ENCODE measurements at places on chromosomes 3 and 15. TPM values are rescaled to one million over a fixed set of nuclear protein-coding genes. Genes with fewer than 3 reads are reported as not detected.
A peak's percentile ranks its signal among the peaks of the same experiment; 100 is the strongest.

OIP5 gene
- 21.7 TPM for polyA plus RNA-seq

CHSY1 gene
- polyA plus RNA-seq: 16.0 TPM

STAC gene
- polyA plus RNA-seq: 2.8 TPM

GPR27 gene
- 1.6 TPM for polyA plus RNA-seq

RASGRF1 gene
- 0.26 TPM for polyA plus RNA-seq

C2CD4A gene
- 0.10 TPM for polyA plus RNA-seq

IL17RD gene
- 0.89 TPM for polyA plus RNA-seq

NPAP1 gene
- polyA plus RNA-seq: not detected

ALDH1A2 gene
- 0.25 TPM for polyA plus RNA-seq

CACNA2D3 gene
- polyA plus RNA-seq: 0.03 TPM

TPRG1 gene
- 0.55 TPM for polyA plus RNA-seq

GRCh38 chr3:41290306-41290705, 91.0 kb downstream of the CTNNB1 start:
- no peak for DNase-seq

DNA sequence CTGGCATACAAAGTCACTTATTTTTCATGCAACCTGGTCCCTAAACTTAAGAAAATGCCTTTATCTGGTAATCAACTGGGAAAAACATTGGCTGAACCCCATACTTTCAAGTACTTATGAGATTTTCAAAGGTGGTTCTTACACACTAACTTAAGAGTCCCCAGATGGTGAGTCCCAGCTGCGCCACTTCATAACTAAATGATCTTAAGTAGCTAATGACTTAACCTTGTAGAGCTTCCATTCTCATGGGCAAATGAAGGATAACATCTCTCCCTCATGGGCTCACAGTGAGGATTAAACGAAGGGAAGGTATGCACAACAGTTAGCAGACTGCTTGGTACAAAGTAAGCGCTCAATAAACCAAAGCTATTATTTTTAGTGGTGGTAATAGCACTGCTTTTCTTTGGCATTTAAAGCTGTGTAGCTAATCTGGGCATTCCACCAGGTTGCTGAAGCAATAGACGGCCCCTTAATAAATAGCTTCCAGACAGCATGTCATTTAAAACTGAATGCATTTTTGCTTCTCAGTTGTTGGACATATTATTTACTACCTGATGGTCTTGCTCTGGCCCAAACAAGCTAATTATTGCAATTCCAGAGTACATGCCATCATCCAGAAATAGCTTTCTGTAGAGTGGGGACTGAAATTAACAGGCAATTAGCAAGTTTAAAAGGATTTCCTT, 55.4 kb downstream of the LIPC start:
- DNase-seq: no peak

GRCh38 chr15:75140080-75140879, 61.4 kb upstream of the C15orf39 start:
- DNase-seq: no peak

GRCh38 chr15:25057574-25057973, 102.8 kb downstream of the SNRPN start:
- DNase-seq: no peak

DNA sequence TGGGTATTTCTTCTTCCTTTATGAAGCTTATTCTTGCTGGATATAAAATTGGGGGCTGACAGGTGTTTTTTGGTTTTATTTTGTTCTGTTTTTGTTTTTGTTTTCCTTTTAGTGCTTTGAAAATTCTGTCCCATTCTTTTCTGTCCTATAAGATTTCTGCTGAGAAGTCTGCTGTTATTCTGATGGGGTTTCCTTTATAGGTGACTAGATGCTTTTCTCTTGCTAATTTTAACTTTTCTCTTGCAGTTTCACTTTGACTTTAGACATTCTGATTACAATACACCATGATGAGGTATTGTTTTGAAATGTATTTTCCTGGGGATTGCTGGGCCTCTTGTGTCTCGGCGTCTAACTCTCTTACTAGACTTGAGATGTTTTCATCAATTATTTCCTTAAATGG, 22.8 kb downstream of the TTC14 start:
- no peak for DNase-seq

GRCh38 chr3:129927072-129927471, 33.6 kb upstream of the TMCC1 start:
- peak; percentile 79 for DNase-seq

GRCh38 chr3:31377045-31377642, 155.6 kb upstream of the STT3B start:
- peak; percentile 43 for DNase-seq

GRCh38 chr3:185216607-185216958, 37.3 kb downstream of the EHHADH start:
- no peak for DNase-seq

- no peak for DNase-seq
These were observed 27.6 kb downstream of the PLXNB1 start for GRCh38 chr3:48402281-48402732.

- DNase-seq: no peak
These were observed 429 bp downstream of the CPN2 start for GRCh38 chr3:194350726-194351071.

GRCh38 chr3:122689587-122689986, 8.9 kb downstream of the PARP14 start:
- peak; percentile 28 for DNase-seq

All from A549 (cell line).